Heart right ventricle (tissue), 16 donors: ENCODE measurements at places on chromosomes 4 and X. TPM values are rescaled to one million over a fixed set of nuclear protein-coding genes. Genes with fewer than 3 reads are reported as not detected.

DNA sequence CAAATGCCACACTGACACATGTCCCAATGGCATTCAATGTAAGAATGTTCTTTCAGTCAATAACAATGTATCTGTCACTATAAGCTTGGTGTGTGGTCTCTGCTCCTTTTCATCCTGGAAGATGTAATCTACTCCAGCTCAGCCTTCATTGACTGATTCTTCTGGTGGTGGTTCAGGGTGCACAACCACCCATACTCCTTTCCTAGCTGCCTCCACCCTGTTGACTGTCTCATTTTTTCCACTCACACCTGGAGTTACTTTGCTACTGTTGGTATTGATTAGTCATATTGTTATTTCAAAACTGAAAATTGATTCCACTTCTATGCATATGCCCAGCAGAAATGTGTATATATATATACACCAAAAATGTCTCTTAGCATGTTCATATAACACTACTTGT is 140.5 kb downstream of the ASB9 start:
- DNase-seq = no peak

DNA sequence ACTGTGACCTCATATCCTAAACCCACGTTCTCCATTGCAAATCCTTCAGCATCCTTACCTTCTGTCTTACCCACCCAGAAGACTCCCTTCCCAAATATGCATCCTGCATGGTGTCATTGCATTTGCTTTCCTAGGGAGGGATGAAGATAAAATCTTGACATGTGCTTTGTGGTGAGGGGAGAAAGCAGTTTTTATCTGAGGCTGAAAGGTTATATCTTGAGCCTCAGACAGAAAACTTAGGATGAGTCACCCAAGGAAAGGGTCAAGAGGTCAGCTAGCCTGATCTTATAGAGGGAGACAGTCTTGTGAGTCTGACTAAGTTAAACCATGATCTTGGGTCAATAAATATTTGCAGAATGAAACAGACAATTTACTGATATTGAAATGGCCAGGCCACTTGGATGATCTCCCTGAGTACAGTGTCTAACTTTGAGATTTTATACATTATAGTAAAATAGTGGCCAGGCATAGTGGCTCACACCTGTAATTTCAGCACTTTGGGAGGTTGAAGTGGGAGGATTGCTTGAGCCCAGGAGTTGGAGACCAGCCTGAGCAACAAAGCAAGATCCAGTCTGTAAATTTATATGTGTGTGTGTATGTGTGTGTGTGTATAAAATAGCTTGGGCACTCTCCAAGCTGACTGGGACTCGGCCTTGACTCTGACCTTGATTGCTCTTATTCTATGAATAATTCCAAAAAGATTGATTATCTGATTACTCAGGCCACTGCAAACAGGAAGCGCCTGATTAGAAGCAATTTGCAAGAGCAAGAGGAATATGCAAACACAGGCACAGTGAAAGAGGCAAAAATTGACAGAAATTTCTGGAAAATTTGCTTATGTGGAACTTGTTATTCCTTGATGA is 15.4 kb upstream of the FAM9C start:
- DNase-seq = no peak

DNA sequence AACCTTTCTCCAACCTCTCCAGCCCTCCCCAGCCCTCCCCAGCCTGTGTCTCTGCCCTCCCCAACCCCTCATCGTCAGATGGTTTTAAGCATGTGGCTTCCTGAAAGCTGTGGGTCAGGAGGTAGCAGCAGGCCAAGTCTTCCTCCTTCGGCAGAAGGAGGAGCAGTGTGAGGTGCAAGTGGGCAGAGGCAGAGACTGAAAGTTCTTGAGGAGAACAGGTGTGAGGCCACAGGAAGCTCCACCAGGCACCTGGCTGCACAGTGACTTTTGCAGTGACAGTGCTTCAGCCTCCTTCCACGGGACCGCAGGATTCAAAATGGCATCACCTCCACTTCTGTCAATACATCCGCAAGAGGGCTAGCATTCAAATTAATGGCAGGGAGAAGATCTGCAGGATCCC is 203.9 kb upstream of the LEF1 start:
- no peak for DNase-seq

DNA sequence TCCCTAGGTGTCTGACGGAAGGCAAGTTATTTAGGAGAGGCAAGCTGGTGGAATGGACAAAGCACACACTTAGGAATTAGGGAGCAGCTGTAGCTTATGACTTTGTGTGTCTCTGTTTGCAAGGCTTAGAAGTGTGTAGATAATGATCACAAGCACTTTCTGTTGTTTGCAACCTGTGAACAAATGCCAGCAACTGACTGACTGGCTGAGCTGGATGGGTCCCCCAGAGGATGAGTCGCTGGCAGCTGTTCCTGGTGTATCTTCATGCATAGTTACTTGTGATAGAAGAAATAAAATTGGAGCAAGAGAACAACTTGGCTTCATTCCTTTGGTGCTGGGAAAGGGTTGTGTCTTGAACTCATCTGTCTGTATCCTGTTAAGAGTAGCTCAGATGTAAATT is 64.2 kb upstream of the BEND4 start:
- no peak for DNase-seq

- DNase-seq = no peak
Measured at GRCh38 chrX:155333544-155334100, 792 bp downstream of the CLIC2 start.

- no peak for DNase-seq
Measured at GRCh38 chr4:125368146-125368545, 53.4 kb downstream of the FAT4 start.

Gene ZFYVE28
- 3.3 TPM for polyA plus RNA-seq

Gene SHROOM4
- polyA plus RNA-seq = 17.9 TPM

Gene RHOXF2B
- polyA plus RNA-seq = not detected
